ENCODE measurements at places on chromosomes 3 and 15. TPM values are rescaled to one million over a fixed set of nuclear protein-coding genes. Genes with fewer than 3 reads are reported as not detected.

Gene ITGB5
- 143 TPM for total RNA-seq

Gene CCDC54
- not detected for total RNA-seq

Gene MUC4
- total RNA-seq, result not detected

Gene CD200R1
- not detected for total RNA-seq

Gene BSN
- under 0.01 TPM for total RNA-seq

Gene TP63
- under 0.01 TPM for total RNA-seq
